Activated CD8-positive, alpha-beta memory T cell treated with anti-CD3 and anti-CD28 coated beads for 36 hours (primary cell): ENCODE measurements at places on chromosomes 5 and 9. TPM values are rescaled to one million over a fixed set of nuclear protein-coding genes. Genes with fewer than 3 reads are reported as not detected.

The GALNT12 gene
- 6.9 TPM for total RNA-seq

The PCDHA1 gene
- total RNA-seq: not detected

The TTC1 gene
- total RNA-seq: 71.8 TPM

The C6 gene
- not detected for total RNA-seq

The EIF4EBP3 gene
- 14.1 TPM for total RNA-seq

The PROB1 gene
- total RNA-seq: 8.2 TPM

The PRR7 gene
- total RNA-seq: 20.1 TPM

The GLRA1 gene
- total RNA-seq: not detected

The IFNA13 gene
- total RNA-seq: not detected

The AHRR gene
- 20.1 TPM for total RNA-seq

The GPR151 gene
- total RNA-seq: not detected

The PCDHGA5 gene
- 0.06 TPM for total RNA-seq

The C9orf153 gene
- 0.19 TPM for total RNA-seq
